ENCODE measurements at places on chromosomes 13 and 19.

DNA sequence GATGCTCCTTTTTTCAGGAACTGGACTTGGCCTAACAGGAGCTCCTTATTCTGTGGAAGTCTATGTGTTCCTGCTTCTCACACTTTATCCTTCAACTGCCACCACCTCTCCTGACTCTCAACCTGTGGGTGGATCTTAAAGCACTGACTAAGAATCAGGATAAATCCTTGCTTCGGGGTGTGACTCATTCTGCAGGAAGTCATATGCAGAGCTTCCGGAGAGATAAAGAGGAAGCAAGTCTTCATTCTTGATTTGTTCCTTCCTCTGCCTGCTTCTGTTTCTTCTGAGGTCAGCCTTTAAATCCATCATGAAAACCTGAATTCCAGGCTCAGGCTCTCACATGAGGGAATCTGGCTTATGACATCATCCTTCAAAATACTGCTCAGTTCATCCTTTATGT is 137.1 kb upstream of the ATXN8OS start:
- DNase-seq = no peak
- H3K4me1 ChIP-seq = no peaks in the 10 kb centered on the region
- no peaks in the 10 kb centered on the region for H3K36me3 ChIP-seq
- H3K27ac ChIP-seq = no peak overlapping the region
- H3K27me3 ChIP-seq = no peaks in the 10 kb centered on the region
- H3K4me3 ChIP-seq = no peak overlapping the region

GRCh38 chr19:7489609-7490044 is 792 bp upstream of the PEX11G start:
- H3K27me3 ChIP-seq = no peaks in the 10 kb centered on the region
- no peaks in the 10 kb centered on the region for H3K36me3 ChIP-seq
- no peak overlapping the region for H3K4me3 ChIP-seq

DNA sequence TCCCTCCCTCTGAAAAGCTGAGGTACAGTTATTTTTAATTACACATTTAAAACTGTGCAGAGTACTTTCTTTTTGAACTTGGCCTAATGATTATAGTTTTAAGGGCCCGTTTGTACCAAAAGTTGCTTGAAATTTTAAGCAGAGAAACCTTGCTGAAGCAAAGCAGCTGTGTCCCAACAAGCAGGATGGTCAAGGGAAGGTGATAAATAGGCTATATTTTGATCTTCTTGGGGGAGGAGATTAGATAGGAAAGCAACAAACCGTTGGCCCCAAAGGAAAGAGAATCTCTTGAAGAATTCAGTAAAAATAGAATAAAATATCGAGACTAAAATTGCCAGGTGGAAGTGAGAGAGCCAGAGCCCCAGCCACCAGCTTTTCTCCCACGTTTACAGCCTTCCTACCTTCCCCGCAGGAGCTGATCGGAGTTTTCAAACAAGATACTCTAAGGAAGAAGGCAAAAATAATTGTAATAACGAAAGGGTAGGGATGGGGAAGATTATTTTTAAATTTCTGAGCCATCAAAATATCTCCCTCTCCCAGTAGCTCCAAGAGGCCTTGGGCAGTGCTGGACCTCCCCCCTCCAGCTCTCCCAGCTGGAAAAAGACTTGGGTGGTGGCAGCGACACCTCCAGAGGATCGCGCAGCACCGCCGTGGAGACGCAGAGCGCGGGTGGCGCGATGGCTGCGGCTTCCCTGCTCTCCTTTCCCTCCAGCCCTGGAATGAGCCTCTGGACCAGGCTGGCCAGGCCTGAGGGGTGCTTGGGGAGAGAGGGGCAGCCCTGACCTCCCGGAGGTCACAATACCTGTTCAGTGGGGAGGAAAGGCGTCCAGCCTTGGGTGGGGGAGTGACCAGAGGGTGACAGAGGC is 5.8 kb downstream of the ZIC2 start:
- H3K36me3 ChIP-seq = no peaks in the 10 kb centered on the region
- no peak overlapping the region for H3K27ac ChIP-seq
- DNase-seq = no peak
- peaks cover 12% of the 10 kb centered on the region for H3K4me1 ChIP-seq
- H3K4me3 ChIP-seq = no peak overlapping the region

GRCh38 chr13:110129539-110130186 is 177.3 kb downstream of the COL4A1 start:
- H3K27ac ChIP-seq = no peak overlapping the region
- no peak for DNase-seq
- no peaks in the 10 kb centered on the region for H3K36me3 ChIP-seq
- H3K4me3 ChIP-seq = no peak overlapping the region
- H3K4me1 ChIP-seq = no peaks in the 10 kb centered on the region
- no peaks in the 10 kb centered on the region for H3K27me3 ChIP-seq

DNA sequence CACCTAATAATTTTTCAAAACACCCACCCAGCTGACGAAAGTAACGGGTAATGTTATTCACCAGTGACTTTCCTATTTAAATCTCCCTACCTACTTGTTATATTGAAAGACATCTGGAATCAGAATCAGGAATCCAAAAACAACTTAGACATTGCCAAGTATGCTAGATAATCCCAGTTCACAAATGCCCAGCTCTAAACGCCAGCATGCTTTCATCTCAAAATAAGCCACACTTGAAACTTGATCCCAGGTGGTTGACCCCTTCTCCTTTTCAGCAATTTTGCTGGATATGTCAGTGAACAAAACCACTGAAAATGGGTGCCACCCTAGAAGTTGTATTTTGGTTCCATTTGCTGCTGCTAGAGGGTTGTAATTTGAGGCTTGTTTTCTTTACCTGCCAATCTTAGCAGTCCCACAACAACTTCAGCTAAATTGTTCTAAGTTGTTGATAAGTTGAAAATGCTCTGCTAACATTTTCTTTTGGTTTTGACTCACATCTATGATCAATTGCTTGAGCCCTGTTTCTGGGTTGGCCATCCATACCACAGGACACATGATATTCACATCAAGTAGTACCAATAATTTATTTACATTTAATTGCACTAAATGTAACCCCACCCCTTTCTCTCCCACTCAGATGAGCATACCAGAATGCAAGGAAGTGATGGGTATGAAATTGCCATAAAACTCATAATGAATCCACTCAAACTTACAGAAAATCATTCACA is 66.4 kb downstream of the DCT start:
- H3K27ac ChIP-seq = no peak overlapping the region
- DNase-seq = no peak
- peaks cover 15% of the 10 kb centered on the region for H3K27me3 ChIP-seq
- no peaks in the 10 kb centered on the region for H3K36me3 ChIP-seq
- no peaks in the 10 kb centered on the region for H3K4me1 ChIP-seq
- no peak overlapping the region for H3K4me3 ChIP-seq

GRCh38 chr19:28258829-28259228 is 954.1 kb downstream of the UQCRFS1 start:
- no peaks in the 10 kb centered on the region for H3K27me3 ChIP-seq
- no peak for DNase-seq
- H3K4me3 ChIP-seq = no peak overlapping the region
- no peaks in the 10 kb centered on the region for H3K4me1 ChIP-seq

Measured in CD14-positive monocyte (primary cell).